ENCODE measurements at places on chromosomes 5 and 9.

- peak; percentile 83 for DNase-seq
These were observed 5.5 kb downstream of the NSMF start for GRCh38 chr9:137453643-137454081.

DNA sequence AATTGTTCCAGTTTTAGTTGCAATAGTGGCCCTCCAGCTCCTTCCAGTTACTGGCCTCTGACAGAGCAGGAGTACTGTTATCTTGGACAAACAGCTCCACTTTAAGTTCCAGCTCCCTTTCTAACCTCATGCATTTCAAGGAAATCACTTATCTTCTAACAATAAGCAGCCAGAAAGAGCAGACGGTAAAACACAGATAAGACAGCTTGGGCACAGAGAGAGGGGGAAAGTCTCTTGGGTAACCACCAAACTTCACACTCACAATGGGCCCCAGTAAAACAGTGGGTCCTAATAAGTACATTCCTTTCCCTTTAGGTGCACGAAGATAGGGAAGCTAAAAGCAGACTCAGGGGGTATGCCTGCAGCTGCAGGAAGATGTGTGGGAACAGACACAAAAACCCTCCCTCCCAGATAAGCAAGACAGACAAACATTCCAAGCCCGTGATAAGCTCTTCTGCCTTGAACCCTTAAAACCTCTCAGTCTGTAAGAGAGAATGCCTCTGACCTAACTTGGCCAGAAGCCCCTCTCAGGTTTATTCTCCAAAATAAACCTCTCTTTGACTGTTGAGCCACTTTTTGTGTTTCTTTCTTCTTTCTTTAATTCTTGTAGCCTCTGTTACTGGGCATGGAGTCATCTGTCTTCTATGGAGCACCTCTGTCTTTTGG, 30.8 kb downstream of the OR1J1 start:
- DNase-seq = no peak

DNA sequence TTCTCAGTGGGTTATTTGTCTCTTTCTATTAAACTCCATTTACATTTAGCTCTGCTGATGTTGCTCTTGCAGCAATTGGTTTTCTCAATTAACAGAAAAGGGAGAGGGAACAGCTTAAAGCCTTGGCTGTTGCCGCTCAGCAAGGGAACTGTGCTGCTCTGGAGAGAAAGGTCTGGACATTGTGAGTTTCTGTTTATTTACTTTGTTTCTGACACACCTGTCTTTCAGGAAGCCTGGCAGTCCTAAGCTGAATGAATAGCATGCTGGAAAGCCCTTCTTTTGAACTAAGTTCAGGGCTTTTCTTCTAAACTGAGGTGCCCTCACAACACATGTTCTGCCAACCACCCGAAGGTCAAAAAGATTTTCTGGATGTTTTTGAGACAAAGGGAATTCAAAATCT, 491.9 kb downstream of the PDE4D start:
- no peak for DNase-seq

DNA sequence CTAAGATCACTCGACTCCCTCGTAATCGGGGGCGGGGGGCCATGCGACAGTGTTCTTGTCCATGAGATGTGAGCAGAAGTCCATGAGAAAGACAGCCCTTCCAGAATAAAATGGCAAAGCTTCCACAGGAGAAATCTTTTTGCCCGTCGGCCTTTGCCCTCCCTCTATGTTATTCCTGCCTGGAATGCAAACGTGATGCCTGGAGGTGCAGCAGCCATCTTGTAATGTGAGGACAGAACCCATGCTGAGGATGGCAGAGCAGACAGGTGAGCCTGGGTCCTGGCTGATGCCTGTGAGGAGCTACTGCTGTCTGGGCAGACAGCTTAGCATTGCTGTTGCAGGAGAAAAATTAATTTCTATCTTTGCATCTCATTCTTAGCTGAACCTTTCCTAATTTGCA, 17.2 kb downstream of the MED10 start:
- no peak for DNase-seq

DNA sequence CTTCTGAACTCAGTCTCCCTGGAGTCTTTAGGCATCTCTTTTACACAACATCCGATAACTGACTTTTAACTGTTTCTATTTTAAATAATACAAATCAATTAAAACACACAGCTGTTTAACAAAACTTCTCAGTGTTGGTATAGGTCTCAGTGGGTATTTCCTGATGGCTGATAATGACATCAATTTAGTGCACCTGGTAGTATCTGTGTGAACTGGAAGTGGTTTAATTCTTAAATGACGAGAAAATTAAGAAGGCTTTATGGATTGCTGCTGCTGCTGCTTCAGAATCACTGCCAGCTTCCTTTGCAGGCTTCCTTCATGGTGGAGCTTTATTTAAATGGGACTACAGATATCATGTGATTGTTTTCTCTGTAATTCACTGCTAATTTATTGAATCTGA, 92.3 kb downstream of the RPS23 start:
- no peak for DNase-seq

- DNase-seq = peak; percentile 40
These were observed 134.4 kb upstream of the IER5L start for GRCh38 chr9:129312251-129313122.

- DNase-seq = no peak
These were observed 77.1 kb upstream of the KLF4 start for GRCh38 chr9:107566611-107567061.

DNA sequence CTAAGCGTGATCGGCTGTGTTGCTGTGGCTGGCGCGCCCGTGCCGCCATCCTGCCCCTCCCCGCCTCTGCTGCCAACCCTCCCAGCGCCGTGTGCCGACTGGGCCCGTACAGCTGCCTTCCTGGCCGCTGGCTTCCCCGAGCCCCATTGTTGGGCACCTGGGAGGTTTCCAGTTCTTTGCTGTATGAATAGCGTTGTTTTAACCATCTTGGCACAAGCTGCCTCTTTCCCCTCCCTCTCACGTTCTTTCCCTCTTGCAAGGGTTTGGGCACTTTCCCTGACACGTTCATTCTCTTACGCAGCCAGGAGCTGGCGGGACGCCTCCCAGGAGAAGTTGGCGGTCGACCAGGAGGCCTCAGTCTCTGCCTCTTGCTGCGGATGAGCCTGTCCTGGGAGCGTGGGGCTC, 43.1 kb upstream of the RXRA start:
- DNase-seq = peak; percentile 97

DNA sequence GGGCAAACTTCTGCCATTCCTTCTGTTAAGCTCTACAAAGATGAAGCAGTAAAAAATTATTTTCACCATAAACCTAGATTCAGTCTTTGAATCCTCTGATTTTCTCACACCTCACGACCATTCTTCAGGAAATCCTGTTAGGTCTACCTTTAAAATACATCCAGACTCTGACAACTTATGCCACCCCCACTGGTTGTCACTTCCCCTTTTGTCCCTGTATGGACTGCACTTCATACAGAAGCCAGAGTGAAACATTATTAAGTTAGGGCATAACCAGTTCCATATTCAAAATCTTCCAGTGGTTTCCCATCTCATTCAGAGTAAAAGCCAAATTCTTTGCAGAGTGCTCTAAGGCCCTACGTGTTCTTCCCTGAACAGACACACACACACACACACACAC, 499.8 kb downstream of the RASEF start:
- DNase-seq = no peak

- DNase-seq = no peak
These were observed 651 bp upstream of the AK1 start for GRCh38 chr9:127878001-127878651.

- DNase-seq = peak; percentile 76
These were observed 79.5 kb upstream of the HTR4 start for GRCh38 chr5:148733601-148734438.

GRCh38 chr5:55973296-55973695, 21.5 kb downstream of the IL6ST start:
- no peak for DNase-seq

DNA sequence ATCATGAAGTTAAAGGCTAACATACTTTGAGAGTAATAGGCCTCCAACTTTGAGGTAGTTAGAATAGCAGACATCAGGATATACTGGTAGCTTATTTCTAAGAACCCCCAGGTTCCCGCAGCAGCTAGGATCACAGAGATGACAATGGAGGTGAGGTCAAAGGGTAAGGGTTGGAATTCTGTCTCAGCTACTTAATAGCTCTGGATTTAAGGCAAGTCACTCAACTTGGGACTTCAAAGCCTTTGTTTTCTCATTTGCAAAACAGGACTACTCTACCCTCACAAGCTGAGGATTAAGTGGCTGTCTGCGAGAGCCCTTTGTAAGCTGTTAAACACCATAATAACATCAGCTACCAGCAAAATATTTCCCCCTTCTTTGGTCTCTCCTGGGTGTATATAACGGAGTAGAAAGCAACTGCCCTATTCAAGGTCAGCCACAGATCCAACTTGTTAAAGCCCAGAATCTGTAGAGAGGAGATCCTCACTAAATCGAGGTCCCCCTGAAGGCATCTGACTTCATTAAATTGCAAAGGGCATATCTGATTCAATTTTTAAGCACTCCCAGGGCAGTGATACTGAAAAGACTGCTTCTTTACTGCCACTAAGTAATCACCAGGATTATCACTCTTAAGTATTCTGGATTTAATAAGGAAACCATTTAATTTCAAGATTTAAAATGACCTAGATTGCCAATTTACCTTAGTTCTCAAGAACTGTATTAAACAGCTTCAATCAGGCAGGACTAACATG, 104.7 kb downstream of the DCP2 start:
- DNase-seq = no peak

GRCh38 chr9:34689116-34689470, 2.0 kb downstream of the CCL19 start:
- DNase-seq = no peak

GRCh38 chr9:126307322-126308061, 19.1 kb upstream of the MVB12B start:
- peak; percentile 22 for DNase-seq

- no peak for DNase-seq
These were observed 39.1 kb upstream of the PAM start for GRCh38 chr5:102716017-102716416.

DNA sequence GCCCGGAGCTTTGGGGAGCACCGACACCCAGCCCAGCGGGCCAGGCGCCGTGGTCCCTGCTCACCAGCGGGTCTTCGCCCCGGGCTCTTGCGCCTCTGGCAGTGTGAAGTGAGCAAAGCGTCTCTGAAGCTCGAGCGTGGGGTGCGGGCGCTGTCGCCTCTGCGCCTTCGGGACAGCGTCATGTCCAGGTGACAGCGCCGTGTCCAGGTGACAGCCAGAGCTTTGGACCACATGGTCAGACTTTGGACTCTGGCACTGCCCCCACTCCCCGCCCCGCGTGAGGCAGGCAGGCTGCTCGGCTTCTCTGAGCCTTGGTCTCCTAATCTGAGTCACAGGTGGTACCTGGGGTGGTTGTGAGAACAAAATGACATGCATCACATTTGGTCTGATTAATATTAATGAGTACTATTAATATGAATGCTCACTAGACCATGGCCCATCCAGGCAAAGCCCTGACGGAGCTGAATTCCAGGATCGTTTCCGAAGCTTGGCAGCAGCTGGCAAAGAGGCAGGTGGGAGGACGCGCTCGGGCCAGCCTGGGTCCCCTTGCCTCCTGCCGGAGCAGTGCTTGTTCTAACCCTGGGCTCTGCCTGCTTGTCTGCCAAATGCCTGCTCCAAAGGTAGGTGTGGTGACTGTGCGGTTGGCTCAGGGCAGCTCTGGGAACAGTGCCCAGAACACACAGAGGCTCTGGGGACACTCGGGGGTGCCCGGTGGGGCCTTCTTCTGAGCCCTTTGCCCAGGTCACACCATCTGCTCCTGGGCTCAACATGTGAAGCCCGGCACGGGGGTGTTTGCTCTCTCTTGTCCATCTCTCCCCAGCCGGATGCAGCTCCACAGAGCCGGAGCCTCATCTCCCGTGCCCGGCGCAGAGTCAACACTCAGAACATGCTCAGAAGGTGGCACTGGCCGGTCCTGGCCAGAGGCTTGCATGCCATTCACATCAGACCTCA, 157.1 kb downstream of the OLFM1 start:
- peak; percentile 87 for DNase-seq

- no peak for DNase-seq
These were observed 189.8 kb downstream of the DRD1 start for GRCh38 chr5:175254155-175254554.

- DNase-seq = no peak
These were observed 17.2 kb downstream of the FOXD1 start for GRCh38 chr5:73431204-73431851.

DNA sequence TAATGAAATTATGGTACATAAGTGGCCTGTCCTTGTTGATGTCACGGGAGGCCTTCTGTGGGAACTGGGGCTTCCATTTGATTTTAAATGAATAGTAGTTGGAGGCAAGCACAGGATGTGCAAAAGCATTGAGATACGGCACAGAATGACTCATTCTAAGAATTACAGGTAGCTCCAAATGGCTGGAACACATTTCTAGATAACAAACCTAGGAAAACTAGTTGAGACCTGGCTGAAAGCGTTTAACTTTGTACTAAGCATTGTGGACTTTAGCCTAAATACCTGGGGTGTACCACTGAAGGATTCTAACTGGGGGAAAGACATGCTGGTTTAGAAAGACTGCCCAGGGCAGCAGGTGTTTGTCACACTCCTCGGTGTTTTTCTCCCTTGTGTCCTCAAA, 9.4 kb downstream of the SKP2 start:
- no peak for DNase-seq

DNA sequence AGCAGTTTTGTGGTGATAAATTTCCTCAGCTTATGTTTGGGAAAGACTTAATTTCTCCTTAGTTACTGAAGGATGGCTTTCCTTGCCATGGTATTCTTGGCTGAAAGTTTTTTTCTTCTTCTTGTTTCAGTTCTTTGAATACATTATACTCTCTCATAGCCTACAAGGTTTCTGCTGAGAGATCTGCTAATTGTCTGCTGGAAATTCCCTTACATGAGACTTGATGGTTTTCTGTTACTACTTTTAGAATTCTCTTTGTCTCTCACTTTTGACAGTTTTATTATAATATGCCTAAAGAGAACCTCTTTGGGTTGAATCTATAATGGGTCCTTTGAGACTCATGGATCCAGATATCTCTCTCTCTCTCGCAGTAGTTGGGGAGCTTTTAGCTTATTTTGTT, 693.6 kb downstream of the PRELID2 start:
- no peak for DNase-seq

GRCh38 chr9:113969343-113969742, 93.2 kb downstream of the ZNF618 start:
- no peak for DNase-seq

- DNase-seq = no peak
These were observed 47.5 kb downstream of the DUSP1 start for GRCh38 chr5:172723508-172723907.

- no peak for DNase-seq
These were observed 296.9 kb downstream of the MSX2 start for GRCh38 chr5:175021321-175021720.

- DNase-seq = no peak
These were observed 39.2 kb downstream of the GLIS3 start for GRCh38 chr9:4260661-4261060.

GRCh38 chr5:168612996-168613395, 33.8 kb upstream of the PANK3 start:
- DNase-seq = peak; percentile 55

GRCh38 chr5:100406640-100407039, 128.5 kb upstream of the FAM174A start:
- no peak for DNase-seq

DNA sequence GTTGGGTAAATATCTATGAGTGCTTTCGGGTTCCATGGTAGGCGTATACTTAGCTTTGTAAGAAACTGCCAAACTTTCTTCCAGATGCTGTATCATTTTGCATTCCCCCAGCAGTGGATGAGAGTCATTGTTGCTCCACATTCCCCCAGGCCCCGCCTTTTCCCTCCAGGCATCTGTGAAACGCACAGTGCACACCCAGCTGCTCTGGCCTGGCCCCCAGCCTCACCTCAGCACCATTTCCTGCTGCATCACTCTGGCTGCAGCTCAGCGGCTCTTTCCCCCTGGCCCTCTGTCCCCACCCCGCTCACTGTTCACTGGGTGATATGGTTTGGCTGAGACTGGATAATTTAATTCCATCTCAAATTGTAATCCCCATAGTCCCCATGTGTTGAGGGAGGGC, 76.6 kb upstream of the SPTLC1 start:
- DNase-seq = no peak
